ENCODE measurements at places on chromosomes 5 and 9.

- DNase-seq: no peak
These were observed 75.4 kb upstream of the SYK start for GRCh38 chr9:90726215-90726614.

DNA sequence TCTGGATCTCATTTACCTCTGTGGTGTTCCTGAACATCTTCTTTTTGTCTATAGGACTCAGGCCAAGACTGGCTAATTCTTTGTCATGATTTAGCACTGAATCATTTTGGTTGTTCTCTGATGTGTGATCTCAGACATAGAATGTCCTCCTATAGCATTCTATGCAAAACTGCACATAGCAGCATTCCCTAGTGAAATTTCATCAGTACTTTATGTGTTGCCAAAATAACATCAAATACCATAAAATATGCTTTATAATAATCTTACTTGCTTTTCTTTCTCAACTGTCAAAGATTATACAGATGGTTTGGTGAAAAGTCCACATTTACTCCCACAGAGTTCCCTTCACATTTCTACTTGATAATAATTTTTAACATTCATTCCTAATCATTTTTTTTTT, 115.7 kb upstream of the MPDZ start:
- DNase-seq: no peak

DNA sequence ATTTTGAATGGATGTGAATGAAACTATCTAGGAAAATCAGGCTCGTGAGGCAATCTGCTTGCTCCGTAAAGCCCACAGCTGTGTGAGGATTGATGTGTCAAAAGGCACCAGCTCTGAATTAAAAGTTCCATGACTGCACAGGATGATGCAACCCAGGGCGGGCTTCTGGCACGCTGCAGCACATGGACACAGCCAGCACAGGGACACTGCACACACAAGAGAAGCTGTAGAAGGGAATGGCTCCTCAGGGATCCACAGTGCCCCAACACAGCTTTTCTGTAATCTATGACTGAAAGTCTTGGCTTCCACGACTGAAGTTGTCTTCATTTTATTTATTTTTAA, 151.0 kb downstream of the GCNT1 start:
- no peak for DNase-seq

DNA sequence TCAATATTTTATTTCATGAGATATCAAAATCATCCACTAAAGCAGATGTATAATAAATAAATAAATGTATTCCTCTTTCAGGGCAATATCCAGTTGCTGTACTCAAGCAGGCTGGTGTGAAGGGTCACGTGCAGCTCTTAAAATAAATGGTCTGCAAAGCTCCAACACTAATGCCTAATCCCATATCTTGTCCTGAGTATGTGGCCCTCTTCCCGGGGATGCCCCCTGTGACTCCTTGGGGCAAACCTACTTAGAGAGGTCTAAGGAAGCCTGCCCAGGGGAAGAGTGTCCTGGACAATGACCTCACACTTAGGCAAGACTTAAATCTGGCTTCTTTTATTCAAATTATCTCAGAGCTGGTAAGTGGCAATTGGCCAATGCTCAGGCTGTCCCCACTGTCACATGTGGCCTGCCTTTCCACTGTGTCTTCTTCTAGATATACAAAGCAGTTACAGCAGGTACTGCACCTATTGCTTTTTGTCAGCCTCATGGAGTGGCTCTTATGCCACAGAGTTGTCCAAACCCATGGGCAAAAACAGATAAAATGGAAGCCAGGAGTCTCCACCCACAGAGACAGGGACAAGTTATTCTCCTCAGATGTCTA, 55.3 kb downstream of the SEMA5A start:
- no peak for DNase-seq

DNA sequence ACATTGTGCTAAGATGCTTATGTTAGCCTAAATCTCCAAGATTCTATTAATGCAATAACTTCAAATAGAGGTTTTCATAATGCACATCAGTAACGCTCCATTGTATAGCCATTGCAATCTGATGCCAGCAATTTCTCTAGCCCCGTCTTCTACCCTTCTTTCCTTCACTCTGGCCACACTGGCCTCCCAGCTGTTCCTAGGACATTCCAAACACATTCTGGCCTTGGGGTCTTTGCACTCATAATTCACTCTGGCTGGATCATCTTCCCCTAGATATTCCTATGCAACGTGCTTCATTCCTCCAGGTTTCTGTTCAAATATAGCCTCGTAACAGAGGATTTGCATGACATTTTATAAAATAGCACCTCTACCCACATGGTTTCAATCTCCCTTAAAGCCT, 23.3 kb downstream of the FAM81B start:
- no peak for DNase-seq

DNA sequence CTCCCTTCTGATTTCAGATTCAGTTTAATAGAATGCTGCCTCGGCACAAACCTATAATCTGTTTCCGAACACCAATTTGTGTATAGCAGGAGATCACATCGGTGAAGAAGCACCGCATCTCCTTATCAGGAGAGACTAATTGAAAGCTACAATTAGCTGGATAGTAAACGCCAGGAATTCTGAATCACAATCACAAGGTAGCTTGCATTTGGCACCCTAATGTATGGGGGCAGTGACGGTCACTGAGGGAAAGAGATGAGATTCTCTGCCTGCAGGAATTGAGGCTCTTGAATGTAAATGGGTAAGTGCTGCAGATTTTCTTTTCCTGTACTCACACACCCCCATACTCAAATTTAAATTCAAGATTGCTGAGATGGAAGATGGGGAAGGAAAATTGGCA, 373.6 kb upstream of the ZNF608 start:
- no peak for DNase-seq

DNA sequence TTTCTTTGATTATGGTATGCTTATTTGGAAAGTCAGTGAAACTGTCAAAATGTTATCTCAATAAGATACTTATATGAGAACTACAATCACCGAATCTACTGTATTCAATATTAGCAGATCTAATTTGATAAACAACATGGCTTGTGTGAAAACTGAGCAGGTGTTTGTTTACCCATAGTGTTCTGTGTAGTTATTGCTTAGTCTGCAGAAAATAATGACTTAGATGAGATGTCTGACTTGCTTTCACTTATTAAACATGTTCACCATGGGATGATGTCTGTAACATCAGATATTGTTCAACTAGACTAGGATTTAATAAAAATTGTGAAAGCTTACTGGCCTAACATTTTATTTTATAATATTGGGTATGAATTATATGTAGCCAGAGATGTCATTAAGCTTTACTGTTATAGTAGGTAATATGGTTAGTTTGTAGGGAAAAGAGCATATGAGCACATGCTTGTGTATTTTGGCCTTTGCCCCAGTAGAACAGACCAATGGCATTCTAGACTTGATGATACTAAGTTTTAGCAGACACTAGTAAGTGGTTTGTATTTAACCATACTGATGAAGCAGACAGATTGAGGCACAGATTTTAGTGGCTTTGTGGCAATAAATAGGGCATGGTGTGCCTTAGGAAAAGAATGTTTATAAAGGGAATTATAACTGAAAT, 16.4 kb downstream of the SUB1 start:
- no peak for DNase-seq

- no peak for DNase-seq
These were observed 101.1 kb downstream of the FGF18 start for GRCh38 chr5:171520300-171521174.

- no peak for DNase-seq
These were observed 75.2 kb upstream of the RASGRF2 start for GRCh38 chr5:80884929-80885328.

- no peak for DNase-seq
These were observed 622 bp upstream of the RGS14 start for GRCh38 chr5:177357146-177357458.

DNA sequence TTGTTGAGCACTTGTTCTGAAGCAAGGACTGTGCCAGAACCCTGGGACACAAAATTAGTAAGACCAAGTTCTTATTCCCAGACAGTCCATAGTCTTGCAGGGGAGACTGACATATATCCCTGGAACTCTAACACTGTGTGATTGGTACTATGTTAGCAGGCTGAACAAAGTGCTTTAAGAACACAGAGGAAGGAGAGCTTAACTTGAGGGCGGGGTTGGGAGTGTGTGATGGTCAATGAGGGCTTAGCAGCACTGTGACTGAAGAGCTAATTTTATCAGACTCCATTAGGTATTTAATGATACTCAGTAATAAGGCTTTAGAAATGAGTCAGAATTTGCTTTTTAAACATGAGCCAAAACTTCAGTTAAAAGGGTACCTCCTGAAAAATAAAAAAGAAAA, 14.9 kb upstream of the SPATA24 start:
- DNase-seq: no peak

DNA sequence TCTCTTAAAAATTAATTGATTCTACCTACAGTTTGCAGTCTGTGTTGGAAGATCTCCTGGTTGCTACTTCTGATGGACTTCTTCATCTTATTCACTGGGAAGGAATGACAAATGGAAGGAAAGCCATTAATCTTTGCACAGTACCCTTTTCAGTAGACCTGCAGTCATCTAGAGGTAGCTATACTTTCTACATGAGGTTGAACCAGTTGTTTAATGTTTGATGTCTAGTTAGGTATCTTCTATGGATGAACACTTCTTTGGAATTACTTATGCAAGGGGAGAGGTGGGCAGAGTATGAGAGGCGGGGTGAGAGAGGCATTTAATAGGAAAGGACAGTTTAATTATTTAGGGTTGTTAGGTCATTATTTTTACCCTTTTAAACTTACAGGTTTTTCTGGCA, 91.2 kb downstream of the RIC1 start:
- no peak for DNase-seq

GRCh38 chr5:147361441-147362175, 126.8 kb downstream of the STK32A start:
- no peak for DNase-seq

DNA sequence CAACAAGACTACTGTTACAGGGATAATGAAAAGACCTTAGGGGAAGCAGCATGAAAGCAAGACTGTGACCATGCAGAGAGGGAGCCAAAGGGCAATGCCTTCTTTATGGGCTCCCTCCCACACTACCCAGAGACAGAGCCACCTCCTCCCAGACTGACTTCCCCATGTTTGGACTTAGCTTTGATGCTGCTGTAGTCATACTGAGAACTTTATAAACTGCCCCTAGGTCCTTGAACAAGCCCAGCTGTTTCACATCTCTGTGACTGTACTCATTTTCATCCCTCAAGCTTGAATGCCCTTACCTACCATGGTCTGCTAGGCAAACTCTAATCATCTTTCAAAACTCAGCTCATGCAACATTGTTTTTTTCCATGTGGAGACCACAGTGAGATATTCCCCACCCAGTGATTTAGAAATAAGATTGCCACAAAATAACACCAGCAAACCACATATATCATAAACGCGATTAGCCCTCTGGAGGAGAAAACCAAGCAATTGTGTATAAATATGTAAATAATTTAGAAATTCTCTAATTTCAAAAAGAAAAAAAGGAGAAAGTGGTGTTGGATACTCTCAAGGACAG, 23.4 kb upstream of the FAM169A start:
- DNase-seq: no peak

- DNase-seq: no peak
These were observed 48.2 kb downstream of the NDST1 start for GRCh38 chr5:150556106-150556505.

GRCh38 chr9:6224393-6225154, 9.0 kb downstream of the IL33 start:
- no peak for DNase-seq

DNA sequence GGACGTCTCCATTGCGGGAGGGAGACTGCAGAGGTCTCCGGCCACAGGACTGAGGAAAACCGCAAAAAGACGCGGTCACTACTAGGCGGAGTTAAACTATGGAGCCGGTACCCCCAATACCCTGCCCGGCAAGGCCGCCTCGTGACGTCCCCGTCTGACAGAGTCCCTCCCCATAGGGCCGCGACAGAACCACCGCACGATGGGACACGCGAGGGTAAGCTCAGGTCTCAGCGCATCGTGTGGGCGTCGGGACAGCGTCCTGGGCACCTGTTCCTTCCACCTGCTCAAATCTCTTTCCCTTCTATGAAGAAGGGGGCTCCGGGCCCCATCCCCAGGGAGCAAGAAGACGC, 35.2 kb upstream of the GLDC start:
- DNase-seq: no peak

GRCh38 chr9:136254381-136255165, 9.0 kb upstream of the QSOX2 start:
- DNase-seq: no peak

Data from SK-N-MC (cell line).